ENCODE measurements at places on chromosomes 16 and 17.
A peak's percentile ranks its signal among the peaks of the same experiment; 100 is the strongest.

DNA sequence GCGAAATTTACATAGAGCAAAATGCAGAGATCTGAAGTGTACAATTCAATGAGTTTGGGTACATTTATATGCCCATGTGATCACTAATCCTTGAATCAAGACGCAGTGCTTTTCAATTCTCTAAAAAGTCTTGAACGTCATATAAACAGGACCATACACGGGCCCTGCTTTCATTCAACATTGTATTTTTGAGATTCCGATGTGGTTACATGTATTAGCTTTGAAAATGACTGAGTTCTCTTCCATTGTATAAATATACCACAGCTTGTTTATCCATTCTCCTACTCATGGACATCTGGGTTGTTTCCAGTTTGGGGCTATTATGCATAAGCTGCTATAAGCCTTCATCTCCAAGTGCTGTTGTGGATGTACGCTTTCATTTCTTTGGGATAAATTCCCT, 45.5 kb downstream of the ZCCHC14 start:
- no peak for DNase-seq
- no peak overlapping the region for H3K4me3 ChIP-seq
- H3K36me3 ChIP-seq, result peaks cover 6% of the 10 kb centered on the region
- no peaks in the 10 kb centered on the region for H3K27me3 ChIP-seq
- no peaks in the 10 kb centered on the region for H3K4me1 ChIP-seq
- no peak overlapping the region for H3K27ac ChIP-seq

GRCh38 chr16:57038166-57038565, 48.8 kb downstream of the NLRC5 start:
- H3K4me3 ChIP-seq, result no peak overlapping the region
- peaks cover 90% of the 10 kb centered on the region for H3K4me1 ChIP-seq
- no peak for DNase-seq
- H3K36me3 ChIP-seq, result peaks cover 61% of the 10 kb centered on the region

GRCh38 chr17:75518983-75519537, 2.7 kb downstream of the TSEN54 start:
- DNase-seq, result no peak
- no peak overlapping the region for H3K4me3 ChIP-seq
- peaks cover 17% of the 10 kb centered on the region for H3K4me1 ChIP-seq
- H3K27me3 ChIP-seq, result no peaks in the 10 kb centered on the region
- no peak overlapping the region for H3K27ac ChIP-seq
- peaks cover 14% of the 10 kb centered on the region for H3K36me3 ChIP-seq

- H3K27me3 ChIP-seq, result no peaks in the 10 kb centered on the region
- peaks cover 58% of the 10 kb centered on the region for H3K4me1 ChIP-seq
- H3K27ac ChIP-seq, result peak overlapping the region; percentile 94
- H3K36me3 ChIP-seq, result peaks cover 32% of the 10 kb centered on the region
Measured at GRCh38 chr16:17360693-17361122, 110.1 kb downstream of the XYLT1 start.

DNA sequence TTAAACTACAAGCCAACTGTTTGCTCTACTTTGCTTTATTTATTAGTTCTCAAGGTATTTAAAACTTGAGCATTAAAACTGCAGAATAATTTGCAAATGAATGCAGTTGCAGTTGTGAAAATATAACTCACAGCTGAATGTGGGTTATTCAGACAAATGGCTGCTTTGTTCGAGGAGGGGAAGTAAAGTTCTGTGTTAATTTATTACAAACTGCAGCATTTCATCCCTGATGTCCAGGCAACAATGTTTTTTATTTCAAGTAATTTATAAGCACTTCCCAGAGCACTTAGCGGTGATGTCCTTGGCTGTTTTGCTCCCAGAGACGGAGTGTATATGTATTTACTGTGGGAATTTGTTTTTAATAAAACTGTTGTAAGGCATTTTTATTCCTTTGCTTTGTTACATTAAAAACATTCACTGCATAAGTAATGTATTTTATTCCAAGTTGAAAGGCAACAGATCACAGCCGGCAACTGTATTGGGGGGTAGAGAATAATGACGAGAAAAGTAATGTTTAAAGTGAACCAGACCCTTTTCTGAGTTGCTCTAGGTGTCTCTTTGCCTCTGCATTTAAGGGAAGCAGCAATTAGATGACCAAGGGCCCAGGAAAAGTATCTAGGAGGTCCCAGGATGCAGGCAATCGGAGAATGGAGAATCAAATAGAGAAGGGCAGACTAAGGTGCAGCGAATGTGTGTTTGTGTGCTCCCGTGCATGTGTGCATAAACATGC, 291.2 kb upstream of the SALL1 start:
- peaks cover 10% of the 10 kb centered on the region for H3K27me3 ChIP-seq
- no peaks in the 10 kb centered on the region for H3K4me1 ChIP-seq
- no peak for DNase-seq
- no peak overlapping the region for H3K4me3 ChIP-seq

DNA sequence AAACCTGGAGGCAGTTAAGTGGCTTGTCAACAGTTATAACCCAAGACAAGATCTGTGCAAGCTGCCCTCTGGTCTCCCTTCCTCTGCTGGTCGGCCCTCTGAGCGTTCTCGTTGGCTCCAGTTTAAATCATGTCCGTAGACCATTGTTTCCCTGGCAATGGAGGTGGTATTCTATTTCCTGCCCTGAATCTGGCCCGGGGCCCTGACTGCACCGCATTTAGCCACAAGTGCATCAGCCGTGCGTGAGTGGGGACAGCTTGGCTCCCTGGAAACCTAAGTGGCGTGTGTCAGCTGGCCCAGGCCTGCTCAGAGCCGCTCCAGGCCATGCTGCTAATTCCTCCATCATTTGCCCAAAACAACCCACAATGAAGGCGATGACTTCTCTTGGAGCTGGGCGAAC, 15.0 kb upstream of the MYLK3 start:
- no peak overlapping the region for H3K4me3 ChIP-seq
- no peak for DNase-seq
- no peaks in the 10 kb centered on the region for H3K36me3 ChIP-seq
- no peak overlapping the region for H3K27ac ChIP-seq

- H3K4me3 ChIP-seq, result no peak overlapping the region
- H3K27ac ChIP-seq, result no peak overlapping the region
- H3K36me3 ChIP-seq, result no peaks in the 10 kb centered on the region
Measured at GRCh38 chr16:52652033-52652432, 105.1 kb upstream of the TOX3 start.

DNA sequence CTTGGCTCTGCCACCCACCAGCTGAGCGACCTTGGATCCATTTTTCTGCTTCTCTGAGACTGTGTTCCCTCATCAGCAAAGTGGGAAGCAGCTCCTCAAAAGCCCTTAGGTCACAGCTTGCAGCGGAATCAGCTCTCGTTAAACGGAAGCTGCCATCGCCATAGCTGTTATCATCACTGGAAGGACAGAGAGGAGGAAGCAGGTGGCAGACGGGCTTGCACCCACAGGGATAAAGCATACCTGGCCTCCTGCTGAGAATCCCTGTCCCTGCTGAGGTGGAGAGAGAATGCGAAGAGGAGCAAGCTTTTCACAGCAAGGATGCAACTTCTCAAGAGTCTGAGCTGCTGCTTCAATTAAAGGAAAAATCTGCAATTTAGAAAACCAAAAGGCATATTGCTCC, 106.6 kb downstream of the CLEC16A start:
- no peak overlapping the region for H3K4me3 ChIP-seq
- H3K36me3 ChIP-seq, result peaks cover 62% of the 10 kb centered on the region
- no peak for DNase-seq
- peaks cover 80% of the 10 kb centered on the region for H3K4me1 ChIP-seq
- H3K27ac ChIP-seq, result peak overlapping the region; percentile 14
- H3K27me3 ChIP-seq, result no peaks in the 10 kb centered on the region

DNA sequence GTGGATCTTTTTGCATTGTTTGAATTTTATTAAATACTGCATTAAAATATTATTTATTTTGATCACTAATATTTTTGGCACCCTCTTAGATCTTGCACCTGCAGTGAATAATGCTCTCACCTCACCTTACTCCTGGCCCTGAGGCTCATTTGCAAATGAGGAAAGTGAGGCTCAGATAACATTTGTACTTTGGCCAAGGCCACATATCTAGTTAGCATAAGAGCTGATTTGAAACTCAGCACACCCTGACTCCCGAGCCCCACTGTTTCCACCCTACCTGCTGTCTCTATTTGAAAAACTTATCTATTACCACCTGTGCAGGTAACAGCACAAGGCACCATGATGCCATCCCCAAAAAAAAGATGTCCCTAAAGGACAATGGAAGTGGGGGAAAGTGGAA, 358.7 kb upstream of the MAF start:
- no peaks in the 10 kb centered on the region for H3K4me1 ChIP-seq
- no peak overlapping the region for H3K4me3 ChIP-seq
- no peaks in the 10 kb centered on the region for H3K36me3 ChIP-seq
- no peak for DNase-seq

GRCh38 chr16:15493466-15494180, 59.2 kb downstream of the BMERB1 start:
- H3K4me1 ChIP-seq, result peaks cover 40% of the 10 kb centered on the region
- H3K27me3 ChIP-seq, result peaks cover 6% of the 10 kb centered on the region
- H3K36me3 ChIP-seq, result peaks cover 24% of the 10 kb centered on the region
- no peak for DNase-seq
- no peak overlapping the region for H3K4me3 ChIP-seq

GRCh38 chr16:72832621-72833248, 215.2 kb downstream of the ZFHX3 start:
- no peaks in the 10 kb centered on the region for H3K27me3 ChIP-seq
- H3K36me3 ChIP-seq, result peaks cover 3% of the 10 kb centered on the region
- peak; percentile 56 for DNase-seq

DNA sequence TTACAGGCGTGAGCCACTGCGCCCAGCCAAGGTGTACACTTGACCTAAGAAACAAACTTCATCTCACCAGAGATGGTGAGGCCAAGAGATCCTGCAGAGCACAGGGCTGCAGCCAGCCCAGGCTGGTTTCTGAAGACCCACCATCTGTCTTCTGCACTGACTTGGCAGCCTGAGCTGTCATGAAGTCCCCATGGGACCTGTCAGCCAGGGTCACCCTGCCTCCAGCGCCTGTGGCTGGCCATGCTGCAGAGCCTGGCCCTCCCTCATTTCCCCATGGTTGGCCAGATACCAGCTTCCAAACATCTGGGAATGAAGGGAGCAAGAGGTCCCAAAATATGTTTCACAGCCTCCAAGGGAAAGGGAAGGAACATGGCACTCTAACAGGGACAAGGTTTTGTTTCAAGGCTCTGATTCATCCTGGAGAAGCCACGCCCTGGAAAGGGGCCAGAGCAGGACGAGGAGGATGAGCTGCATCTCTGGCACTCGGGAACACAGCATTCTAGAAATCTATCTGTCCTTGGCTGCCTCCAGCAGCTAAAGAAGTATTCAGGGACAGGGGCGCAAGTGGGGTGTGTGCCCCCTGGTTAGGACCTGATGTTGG, 45.3 kb downstream of the DDX19A start:
- DNase-seq, result no peak
- H3K4me3 ChIP-seq, result no peak overlapping the region
- peaks cover 40% of the 10 kb centered on the region for H3K36me3 ChIP-seq
- H3K27me3 ChIP-seq, result no peaks in the 10 kb centered on the region

DNA sequence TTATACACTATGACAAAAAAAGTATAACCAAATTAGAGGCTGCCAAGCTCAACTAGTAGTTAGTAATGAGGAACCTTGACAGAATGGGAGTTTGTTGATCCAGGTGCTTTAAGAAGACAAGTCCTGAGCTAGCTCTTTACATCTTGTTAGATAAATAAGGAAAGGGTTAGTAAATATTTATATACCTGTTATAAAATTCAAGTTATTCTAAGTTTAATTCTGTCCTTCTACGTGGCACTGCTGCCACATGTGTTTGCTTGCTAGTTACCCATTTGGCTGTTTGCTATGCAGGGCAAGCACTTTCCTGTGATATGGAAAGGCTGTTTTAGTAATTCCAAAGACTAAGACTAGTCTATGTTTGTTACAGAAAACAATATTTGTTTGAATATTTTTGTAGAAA, 180.5 kb downstream of the MYO1D start:
- no peak overlapping the region for H3K27ac ChIP-seq
- H3K4me3 ChIP-seq, result no peak overlapping the region
- no peak for DNase-seq

GRCh38 chr16:85101956-85102630, 10.2 kb downstream of the CIBAR2 start:
- H3K4me3 ChIP-seq, result no peak overlapping the region
- H3K36me3 ChIP-seq, result no peaks in the 10 kb centered on the region
- no peak for DNase-seq
- peaks cover 12% of the 10 kb centered on the region for H3K4me1 ChIP-seq
- no peaks in the 10 kb centered on the region for H3K27me3 ChIP-seq

DNA sequence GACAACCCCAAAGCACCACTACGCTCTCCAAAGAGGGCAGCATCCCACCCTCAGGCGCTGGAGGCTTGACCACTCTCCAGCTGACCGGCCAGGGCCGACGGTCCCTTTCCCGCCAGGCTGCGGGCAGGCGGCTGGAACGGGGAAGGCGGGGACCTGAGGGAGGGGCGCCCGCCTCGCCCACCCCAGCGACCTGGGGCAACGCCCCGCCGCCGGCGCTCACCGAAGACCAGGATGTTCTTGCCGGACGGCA, 431 bp downstream of the DYNC1LI2 start:
- H3K4me1 ChIP-seq, result peaks cover 49% of the 10 kb centered on the region
- H3K27me3 ChIP-seq, result peaks cover 12% of the 10 kb centered on the region
- no peak for DNase-seq
- peak overlapping the region; percentile 88 for H3K4me3 ChIP-seq

GRCh38 chr17:37683454-37683984, 40.3 kb upstream of the DDX52 start:
- peaks cover 20% of the 10 kb centered on the region for H3K36me3 ChIP-seq
- no peak for DNase-seq
- H3K4me1 ChIP-seq, result no peaks in the 10 kb centered on the region
- peaks cover 3% of the 10 kb centered on the region for H3K27me3 ChIP-seq

- peaks cover 68% of the 10 kb centered on the region for H3K36me3 ChIP-seq
- no peaks in the 10 kb centered on the region for H3K27me3 ChIP-seq
- peak; percentile 63 for DNase-seq
- peak overlapping the region; percentile 94 for H3K27ac ChIP-seq
Measured at GRCh38 chr17:7237761-7238419, 1.4 kb downstream of the PHF23 start.

DNA sequence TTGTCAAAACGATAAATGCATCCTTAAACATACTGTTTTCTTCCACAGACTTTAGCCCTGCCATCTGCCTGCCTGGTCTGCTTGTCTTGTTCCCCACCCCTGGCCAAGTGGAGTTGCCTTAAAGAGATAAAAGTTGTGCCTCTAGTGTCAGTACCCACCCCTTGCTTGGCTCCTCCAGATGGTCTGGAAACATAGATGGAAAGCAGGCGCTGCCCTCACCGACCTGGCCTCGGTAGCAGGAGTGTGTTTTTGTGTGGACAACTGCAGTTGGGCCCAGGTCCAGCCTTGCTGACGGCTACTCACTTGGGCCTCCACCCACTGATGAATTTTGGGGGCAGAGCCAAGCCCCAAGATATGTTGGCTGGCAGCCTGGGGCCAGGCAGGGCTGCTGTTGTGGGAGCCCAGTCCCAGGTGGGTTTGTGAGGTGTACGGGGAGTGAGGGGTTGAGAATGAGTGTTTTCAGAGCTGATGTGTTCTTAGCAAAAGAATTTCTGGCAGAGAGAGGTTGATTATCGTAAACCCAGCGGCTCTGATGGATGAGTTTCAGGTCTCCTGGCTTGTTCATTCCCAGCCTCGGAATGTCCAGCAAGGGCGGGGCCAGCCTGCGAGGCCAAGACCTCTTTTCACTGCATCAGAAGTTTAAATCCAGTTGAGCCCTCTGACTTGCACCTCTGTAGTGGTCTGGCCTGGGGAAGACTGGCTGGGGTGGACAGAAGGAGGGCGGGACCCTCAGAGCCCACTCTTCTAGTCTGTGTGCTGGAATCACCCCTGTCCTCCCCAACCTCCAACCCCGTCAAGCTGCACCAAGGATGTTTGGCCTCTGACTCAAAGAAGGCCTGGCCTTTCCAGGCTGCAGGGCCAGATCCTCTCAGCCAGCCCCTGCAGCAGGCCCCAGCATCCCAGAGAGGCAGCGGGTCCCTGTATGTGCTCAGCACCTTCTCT, 179.7 kb downstream of the RAB11FIP4 start:
- H3K27me3 ChIP-seq, result no peaks in the 10 kb centered on the region
- H3K27ac ChIP-seq, result no peak overlapping the region
- H3K4me3 ChIP-seq, result no peak overlapping the region
- H3K36me3 ChIP-seq, result no peaks in the 10 kb centered on the region
- H3K4me1 ChIP-seq, result peaks cover 26% of the 10 kb centered on the region
- no peak for DNase-seq
